ENCODE measurements at places on chromosomes 13 and 19. TPM values are rescaled to one million over a fixed set of nuclear protein-coding genes. Genes with fewer than 3 reads are reported as not detected.

PPP1R12C gene
- 257 TPM for total RNA-seq

MAST1 gene
- 0.91 TPM for total RNA-seq

TINCR gene
- 0.33 TPM for total RNA-seq

TMEM143 gene
- total RNA-seq = 6.6 TPM

GAPDHS gene
- total RNA-seq = not detected

PSG1 gene
- not detected for total RNA-seq

ZNF266 gene
- total RNA-seq = 12.0 TPM

GRCh38 chr13:108086678-108087077 is 128.7 kb downstream of the LIG4 start:
- no peak for DNase-seq

- no peak for DNase-seq
Observed at GRCh38 chr19:55068950-55069864, 6.3 kb upstream of the RDH13 start.

GRCh38 chr13:37141011-37141410 is 35.5 kb upstream of the CSNK1A1L start:
- no peak for DNase-seq

- no peak for DNase-seq
Observed at GRCh38 chr19:15304140-15304705, 28.1 kb downstream of the BRD4 start.

- DNase-seq = no peak
Observed at GRCh38 chr13:24301911-24302310, 7.5 kb upstream of the C1QTNF9 start.

DNA sequence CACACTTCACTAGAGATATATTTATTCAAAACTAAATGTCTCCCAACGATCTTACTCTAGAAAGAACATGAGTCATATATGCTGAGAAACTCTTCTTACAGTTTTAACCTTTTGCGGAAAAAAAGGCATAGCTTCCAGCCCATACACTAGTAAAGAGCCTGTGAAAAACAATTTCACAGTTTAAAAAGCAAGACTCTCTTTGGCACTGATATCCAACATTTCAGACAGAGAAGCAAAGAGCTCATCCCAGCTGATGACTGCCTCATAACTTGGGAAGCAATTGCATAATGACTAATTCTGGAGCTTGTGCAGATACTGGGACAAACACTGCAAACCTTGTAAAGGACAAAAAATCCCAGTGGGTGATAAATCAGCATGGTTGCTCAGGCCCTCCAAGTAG is 88.0 kb downstream of the ENOX1 start:
- no peak for DNase-seq

DNA sequence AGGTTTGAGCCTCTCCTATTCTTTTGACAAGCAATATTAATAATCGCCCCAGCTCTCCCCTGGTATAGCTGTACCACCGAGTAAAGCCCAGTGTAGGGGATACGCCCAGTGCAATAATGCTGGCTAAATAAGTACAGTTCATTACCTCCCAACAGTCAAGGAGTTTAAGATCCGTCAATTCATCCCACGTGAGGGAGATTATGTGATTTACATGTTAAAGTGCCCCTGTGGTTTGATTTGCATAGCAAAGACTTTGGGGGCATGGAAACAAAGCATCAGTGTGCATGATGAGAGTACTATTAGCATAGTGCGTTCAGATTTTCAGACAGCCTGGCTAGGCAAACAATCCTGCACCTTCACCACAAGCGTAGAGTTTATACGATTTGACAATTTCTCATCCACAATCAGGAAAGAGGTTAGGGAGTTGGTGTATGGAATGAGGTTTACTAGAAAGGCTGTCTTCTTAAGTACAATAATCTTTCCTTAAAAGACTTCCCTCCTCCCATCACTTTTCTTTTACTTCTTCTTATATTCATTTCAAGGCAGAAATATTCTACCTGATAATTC is 754.0 kb downstream of the DIAPH3 start:
- no peak for DNase-seq

DNA sequence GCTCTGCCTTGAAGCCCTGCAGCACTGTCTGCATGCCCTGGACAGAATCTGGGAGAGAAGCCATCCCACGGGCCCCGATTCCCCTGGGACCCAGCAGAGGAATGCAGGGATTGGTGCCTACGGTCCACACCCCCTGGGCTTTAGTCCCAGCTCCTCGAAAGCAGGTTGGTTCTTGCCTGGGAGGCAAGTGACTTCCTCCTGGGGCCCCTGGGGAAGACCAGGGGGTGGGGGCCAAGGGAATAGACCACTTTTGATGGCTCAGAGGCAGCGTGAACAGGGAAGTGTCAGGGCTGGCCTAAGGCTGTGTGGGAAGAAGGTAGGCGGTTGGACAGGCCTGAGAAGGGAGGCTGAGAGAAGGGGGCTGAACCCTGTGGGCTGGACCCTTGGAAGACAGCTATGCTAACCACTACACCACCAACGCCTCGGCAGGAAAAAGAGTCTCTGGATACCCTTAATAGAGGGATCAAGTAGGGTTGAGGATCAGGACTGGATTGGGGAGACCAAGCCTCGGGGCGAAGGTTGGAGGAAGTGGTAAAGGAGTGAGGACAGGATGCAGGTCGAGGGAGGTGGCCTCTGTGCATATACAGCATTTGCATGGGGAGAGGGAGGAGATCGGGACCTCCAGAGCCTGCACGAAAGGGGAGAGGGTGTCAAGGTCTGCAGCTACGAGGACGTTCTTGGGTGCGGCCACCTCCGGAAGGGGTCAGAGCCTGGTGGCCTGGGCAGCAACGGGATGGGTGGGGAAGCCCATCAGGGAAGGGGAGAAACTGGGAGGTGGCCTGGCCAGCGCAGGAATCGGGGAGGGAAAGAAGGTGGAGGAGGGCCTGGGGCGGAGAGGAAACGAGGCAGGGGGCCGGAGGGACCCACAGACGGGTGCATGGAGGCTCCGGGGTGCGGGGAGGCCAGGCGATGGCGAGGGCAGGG is 709 bp downstream of the DPP9 start:
- no peak for DNase-seq

- no peak for DNase-seq
Observed at GRCh38 chr13:50613356-50613831, 230.1 kb downstream of the DLEU7 start.

- no peak for DNase-seq
Observed at GRCh38 chr19:49830766-49831165, 12.7 kb downstream of the MED25 start.

GRCh38 chr19:2820112-2820702 is 539 bp downstream of the ZNF554 start:
- DNase-seq = no peak

- DNase-seq = no peak
Observed at GRCh38 chr13:101965096-101965495, 436.8 kb downstream of the FGF14 start.

DNA sequence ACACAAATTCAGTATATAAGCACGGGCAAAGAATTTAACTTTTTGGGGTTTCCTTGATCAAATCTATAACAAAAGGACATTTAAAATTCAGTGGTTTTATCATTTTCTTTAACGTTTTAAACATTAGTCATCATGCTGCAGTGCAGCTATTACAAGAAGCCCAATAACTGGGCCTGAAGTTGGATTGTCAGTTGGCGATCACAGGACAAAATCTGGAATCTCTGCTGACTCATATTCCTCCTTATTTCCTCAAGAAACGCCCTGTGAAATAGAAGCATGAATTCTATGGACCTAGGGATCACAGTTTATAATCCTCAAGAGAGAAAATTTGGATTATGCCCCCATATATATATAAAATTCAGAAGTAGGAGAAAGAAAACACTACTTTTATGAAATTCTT is 971.6 kb upstream of the MIR17HG start:
- no peak for DNase-seq

- DNase-seq = no peak
Observed at GRCh38 chr13:108419768-108420167, 150.2 kb downstream of the TNFSF13B start.

DNA sequence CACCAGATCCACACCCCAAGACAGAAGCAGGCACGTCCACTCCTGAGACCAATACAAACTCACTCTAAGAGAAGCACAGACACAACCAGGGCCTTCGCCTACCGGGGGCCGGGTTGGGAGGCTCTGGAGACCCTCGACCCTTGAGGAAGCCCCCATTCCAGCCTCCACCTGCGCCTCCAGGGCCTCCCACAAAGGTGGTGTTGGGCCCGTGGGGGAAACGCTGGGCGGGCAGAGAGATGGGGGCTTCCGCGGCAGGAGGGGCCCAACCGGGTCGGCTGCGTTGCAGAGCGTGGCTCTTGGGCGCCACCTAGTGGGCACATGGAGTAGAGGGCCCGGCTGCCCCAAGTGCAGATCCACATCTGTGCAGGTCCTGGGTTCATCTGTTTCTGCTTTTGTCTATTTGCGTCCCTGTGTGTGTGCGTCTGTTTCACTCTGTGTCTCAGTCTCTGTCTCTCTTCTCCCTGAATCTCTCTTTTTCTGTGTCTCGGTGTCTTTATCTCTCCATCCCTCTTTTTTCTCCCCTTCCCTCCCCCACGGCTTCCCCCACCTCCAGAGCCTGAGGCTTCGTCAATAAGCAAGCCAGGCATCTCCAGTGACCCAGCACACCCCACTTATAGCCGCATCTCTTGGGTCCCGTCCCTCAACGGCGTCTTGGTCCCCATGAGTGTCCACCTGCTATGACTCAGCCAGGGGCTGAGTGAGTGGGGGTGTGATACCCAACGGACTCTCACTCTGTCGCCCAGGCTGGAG is 10.5 kb upstream of the TINCR start:
- no peak for DNase-seq

- no peak for DNase-seq
Observed at GRCh38 chr19:39080431-39080830, 3.7 kb upstream of the ACP7 start.
